ENCODE measurements at places on chromosomes 12 and 14. TPM values are rescaled to one million over a fixed set of nuclear protein-coding genes. Genes with fewer than 3 reads are reported as not detected.

DNA sequence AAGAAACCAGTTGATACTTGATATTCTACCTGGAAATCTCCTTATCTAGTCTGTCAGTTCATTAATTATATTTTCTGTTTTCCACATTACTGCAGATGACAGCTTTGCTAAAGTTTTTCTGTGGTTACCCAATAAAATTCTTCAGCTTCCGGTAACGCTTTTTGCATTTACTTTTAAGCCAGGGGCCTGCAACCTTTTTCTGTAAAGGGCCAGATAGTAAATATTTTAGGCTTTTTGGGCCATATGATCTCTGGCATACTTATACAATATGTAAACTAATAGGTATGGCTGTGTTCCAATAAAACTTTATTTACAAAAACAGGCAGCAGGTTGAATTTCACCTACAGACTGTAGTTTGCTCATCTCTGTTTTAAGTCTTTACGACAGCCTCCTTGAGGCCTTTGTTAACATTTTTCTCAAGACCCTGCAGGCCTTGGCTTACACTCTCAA, 48.3 kb downstream of the SPATS2 start:
- H3K27me3 ChIP-seq = no peaks in the 10 kb centered on the region
- H3K4me1 ChIP-seq = no peaks in the 10 kb centered on the region
- no peak overlapping the region for H3K27ac ChIP-seq
- no peak overlapping the region for H3K4me3 ChIP-seq
- no peak for DNase-seq
- H3K36me3 ChIP-seq = no peaks in the 10 kb centered on the region

DNA sequence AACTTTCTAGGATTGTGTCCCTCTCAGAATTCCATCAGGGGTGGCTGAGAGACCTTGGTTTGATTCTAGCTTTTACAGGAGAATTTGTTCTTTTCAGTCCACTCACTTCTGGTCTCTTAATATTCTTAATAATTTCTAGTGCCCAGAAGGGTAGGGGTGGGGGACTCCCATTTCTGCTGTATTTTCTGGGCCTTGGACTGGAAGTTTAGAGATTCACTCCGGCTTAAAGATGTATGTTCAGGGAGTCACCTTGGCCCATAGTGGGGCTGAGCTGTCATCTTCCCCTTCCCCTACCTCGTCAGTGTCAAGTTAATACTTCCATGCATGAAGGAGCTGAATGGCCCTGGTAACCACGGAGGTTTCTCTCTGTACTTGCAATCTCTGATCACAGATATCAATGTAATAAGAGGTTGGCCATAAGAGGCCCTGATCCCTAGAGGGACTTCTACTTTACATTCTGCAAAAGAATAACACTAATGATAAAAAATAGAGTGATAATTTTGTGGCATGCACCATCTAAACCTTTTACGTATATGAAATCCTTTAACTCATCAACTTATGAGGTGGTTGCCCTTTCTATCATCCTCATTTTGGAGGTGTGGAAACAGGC, 6.7 kb downstream of the KRT81 start:
- H3K4me3 ChIP-seq = no peak overlapping the region
- H3K36me3 ChIP-seq = no peaks in the 10 kb centered on the region
- DNase-seq = no peak

DNA sequence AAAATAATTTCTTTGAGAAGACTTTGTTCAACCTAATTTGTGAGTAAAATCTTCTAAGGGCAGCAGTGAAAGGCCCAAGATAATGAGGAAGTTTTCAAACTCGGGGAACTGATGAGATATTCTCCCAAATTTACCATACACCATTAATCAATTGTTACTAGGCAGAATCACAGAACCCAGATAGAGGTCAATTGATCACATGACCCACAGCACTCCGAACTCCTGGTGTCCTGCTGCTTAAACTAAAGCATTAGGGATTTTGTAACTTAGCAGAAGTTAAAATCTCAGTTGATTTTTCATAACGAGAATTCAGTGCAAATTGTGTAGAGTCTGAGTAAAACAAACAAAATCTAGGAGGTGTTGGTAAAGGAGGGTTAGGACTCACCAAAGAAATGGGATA, 207.8 kb downstream of the C12orf42 start:
- H3K4me1 ChIP-seq = no peaks in the 10 kb centered on the region
- no peak for DNase-seq
- no peaks in the 10 kb centered on the region for H3K27me3 ChIP-seq
- no peaks in the 10 kb centered on the region for H3K36me3 ChIP-seq
- no peak overlapping the region for H3K4me3 ChIP-seq

DNA sequence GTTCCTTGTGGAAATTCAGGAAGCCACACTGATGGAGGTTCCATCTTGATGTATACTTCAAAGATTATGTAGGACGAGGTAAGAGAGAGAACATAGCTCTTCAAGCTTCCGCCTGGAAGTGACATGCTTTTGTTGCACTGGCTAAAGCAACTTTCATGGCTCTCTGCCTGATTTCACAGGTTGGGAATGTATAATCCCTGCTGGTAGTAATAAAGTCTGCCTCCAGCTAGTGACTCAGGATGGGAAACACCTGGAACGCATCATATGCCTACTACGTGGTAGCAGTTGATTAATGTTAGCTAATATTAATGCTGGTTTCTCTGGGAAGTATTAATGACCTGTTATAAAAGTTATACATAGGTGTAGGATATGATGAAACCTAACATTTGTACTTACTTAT, 71.1 kb downstream of the PELI2 start:
- H3K4me3 ChIP-seq = no peak overlapping the region
- H3K36me3 ChIP-seq = no peaks in the 10 kb centered on the region
- no peaks in the 10 kb centered on the region for H3K27me3 ChIP-seq
- DNase-seq = no peak
- H3K4me1 ChIP-seq = peaks cover 6% of the 10 kb centered on the region
- H3K27ac ChIP-seq = no peak overlapping the region

DNA sequence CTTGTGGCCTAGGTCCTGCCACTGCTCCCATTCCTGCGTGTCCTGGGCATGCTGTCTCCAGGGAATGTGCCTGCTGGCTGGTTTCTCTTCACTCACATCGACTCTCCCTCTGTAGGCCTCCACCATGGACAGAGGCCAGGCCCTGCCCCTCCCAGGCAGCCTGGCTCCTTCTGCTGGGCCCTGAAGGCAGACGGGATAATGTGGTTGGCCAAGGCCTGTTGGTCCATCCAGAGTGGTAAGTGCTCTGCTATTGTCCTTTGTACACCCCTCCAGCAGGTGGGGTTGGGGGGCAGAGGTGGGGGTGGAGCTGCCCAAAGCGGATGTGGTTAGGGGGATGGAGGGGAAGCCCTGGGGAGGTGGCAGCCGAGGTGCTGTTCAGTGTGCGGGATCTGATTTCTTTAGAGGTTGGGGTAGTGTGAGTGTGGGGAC, 9.5 kb upstream of the NR4A1 start:
- no peaks in the 10 kb centered on the region for H3K36me3 ChIP-seq
- peak overlapping the region; percentile 92 for H3K27ac ChIP-seq
- H3K27me3 ChIP-seq = no peaks in the 10 kb centered on the region
- H3K4me1 ChIP-seq = peaks cover 38% of the 10 kb centered on the region

The GAPDH gene
- 2,275 TPM for total RNA-seq

DNA sequence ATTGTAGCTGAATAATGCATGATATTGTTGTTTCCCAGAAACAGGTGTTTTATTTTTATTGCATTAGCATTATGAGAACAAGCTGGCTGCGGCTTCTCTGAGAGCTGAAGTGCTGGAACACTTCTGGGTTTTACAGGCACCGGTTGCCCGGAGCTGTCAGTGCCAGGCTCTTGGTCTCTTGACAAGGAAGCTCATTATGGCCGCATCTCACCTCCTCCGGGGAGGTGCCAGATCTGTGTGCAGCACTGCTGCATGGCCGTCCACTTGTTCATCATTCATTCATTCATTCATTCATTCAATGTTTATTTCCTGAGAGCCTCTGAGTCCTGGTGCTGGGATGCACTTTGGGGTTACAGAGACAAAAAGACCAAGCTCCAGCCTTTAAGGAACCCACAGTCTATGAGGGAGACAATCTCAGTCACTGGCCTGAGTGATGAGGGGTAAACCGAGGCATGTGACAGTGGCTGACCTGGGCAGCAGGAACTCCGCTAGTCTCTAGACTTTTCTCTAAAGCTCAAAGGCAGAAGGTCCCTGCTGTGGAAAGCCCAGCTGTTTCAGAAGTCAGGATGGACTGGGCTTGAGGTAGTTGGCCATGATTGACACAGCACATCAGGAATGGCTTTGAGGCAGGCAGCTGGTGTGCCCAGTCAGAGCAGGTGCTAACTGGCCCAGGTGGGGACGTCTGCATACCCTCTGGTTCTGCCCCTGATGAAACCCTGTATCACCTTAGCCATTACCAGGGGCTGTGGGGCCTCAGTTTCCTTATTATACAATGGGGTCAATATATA, 181.0 kb downstream of the ADGRD1 start:
- DNase-seq = no peak
- H3K4me3 ChIP-seq = no peak overlapping the region
- no peaks in the 10 kb centered on the region for H3K27me3 ChIP-seq
- H3K4me1 ChIP-seq = peaks cover 6% of the 10 kb centered on the region
- H3K36me3 ChIP-seq = no peaks in the 10 kb centered on the region

GRCh38 chr14:103741876-103742275, 26.3 kb downstream of the ZFYVE21 start:
- no peak for DNase-seq
- peaks cover 8% of the 10 kb centered on the region for H3K4me1 ChIP-seq
- H3K36me3 ChIP-seq = no peaks in the 10 kb centered on the region
- no peak overlapping the region for H3K4me3 ChIP-seq
- peak overlapping the region; percentile 62 for H3K27ac ChIP-seq

The RSRC2 gene
- 74.4 TPM for total RNA-seq

GRCh38 chr12:119448611-119449131, 114.1 kb downstream of the CCDC60 start:
- H3K27me3 ChIP-seq = no peaks in the 10 kb centered on the region
- no peaks in the 10 kb centered on the region for H3K4me1 ChIP-seq
- no peaks in the 10 kb centered on the region for H3K36me3 ChIP-seq

The NKX2-1 gene
- 0.15 TPM for total RNA-seq

- no peak for DNase-seq
- no peaks in the 10 kb centered on the region for H3K27me3 ChIP-seq
- H3K4me1 ChIP-seq = peaks cover 36% of the 10 kb centered on the region
Measured at GRCh38 chr14:93309427-93309966, 23.3 kb downstream of the BTBD7 start.

DNA sequence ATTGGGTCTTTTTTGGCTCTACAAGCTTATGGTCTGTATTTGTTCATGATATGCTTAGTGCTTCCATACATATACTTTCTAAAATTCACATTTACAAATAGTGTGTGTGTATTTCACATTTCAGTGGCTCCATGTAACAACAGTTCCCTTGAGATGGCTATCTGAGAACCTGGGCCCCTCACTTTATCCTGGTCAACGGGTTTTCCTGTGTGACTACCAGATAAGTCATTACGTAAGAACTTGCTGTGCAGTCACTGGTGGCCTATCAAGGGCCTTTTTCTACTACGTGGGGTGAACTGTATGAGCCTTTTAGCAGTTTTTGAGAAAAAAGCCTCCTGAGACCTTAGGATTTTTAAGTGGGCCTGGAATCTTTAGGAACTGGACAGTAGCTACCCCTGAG, 454.1 kb downstream of the PCNX1 start:
- DNase-seq = no peak
- H3K27ac ChIP-seq = no peak overlapping the region
- no peaks in the 10 kb centered on the region for H3K36me3 ChIP-seq
- H3K4me1 ChIP-seq = peaks cover 42% of the 10 kb centered on the region

The TCTN2 gene
- total RNA-seq = 5.8 TPM

GRCh38 chr12:26721800-26722199, 111.2 kb downstream of the ITPR2 start:
- H3K36me3 ChIP-seq = no peaks in the 10 kb centered on the region
- H3K27me3 ChIP-seq = no peaks in the 10 kb centered on the region
- DNase-seq = no peak
- H3K4me1 ChIP-seq = peaks cover 21% of the 10 kb centered on the region

DNA sequence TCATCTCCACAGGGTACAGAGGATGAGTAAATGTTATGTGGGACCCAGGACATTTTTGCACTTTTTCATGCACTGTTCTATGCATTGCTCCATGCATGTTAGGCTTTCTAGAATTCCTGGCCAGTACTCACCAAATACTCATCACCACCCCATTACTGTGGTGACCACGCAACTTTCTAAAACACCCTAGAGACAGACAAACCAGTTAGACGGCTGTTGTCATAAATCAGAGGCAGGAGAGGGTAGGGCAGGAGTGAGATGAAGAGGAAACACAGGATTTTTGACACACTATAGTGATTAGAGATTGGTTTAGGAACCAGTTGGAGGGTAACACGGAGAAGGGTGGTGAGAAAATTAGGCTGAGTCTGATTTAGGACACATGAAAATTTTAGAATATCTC, 59.3 kb downstream of the IFNG start:
- no peak overlapping the region for H3K27ac ChIP-seq
- no peaks in the 10 kb centered on the region for H3K4me1 ChIP-seq
- no peaks in the 10 kb centered on the region for H3K27me3 ChIP-seq

The IGFBP6 gene
- 39.5 TPM for total RNA-seq

DNA sequence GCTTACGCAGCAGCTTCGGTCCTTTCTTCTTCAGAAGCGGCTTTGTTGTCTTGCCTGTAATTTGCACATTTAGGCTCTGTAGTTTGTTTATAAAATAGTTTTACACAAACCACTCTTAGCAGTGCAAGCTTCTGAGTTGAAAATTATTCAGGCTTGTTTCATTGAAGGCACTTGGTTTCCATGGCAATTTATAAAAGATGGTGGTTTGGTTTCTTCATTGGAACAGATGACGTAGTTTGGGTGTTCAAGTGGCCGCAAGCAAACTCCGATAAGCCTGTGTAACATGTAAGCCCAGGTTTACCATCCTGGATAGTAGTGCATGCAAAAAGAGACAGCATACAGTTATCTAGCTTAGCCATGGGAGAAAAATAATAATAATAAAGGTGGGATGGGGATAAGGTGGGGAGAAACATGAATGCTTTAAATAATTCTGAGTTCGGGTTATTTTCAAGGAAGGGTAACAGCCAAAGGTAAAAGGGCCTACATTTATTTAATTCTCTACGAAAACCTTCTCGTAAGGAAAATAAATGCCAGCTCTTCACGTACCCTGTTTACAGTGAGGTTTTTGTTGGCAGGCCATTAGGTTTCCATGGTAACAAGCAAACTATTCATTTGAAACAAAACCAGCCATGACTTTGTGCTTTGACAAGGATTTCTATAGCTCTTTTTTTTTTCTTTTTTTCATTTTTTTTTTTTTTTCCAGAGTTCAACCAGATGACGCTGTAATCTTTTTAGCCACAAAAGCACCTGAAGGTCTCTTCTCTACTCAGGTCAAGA, 189.6 kb upstream of the RPL10L start:
- no peak overlapping the region for H3K27ac ChIP-seq
- no peak for DNase-seq
- H3K4me1 ChIP-seq = no peaks in the 10 kb centered on the region

GRCh38 chr14:68756000-68756481, 36.8 kb downstream of the ZFP36L1 start:
- H3K27me3 ChIP-seq = no peaks in the 10 kb centered on the region
- H3K4me1 ChIP-seq = peaks cover 14% of the 10 kb centered on the region
- no peak for DNase-seq
- H3K36me3 ChIP-seq = no peaks in the 10 kb centered on the region

DNA sequence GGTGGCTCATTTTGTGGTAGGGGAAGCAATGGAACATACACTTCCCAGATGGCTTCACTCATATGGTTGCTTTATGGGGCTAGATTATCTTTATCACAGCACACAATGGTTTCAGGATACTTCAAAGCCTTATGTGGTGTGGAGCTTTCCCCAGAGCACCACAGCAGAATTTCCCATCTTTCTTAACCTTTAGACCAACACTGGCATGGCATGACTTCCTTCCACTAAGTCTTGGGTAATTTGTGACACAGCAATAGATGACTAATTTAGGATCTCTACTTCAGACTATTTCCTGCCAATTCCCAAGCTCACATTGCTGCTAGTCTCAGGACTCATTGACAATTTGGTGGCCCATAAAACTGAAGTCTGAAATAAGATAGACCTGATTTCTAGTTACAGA, 36.9 kb upstream of the DCN start:
- no peaks in the 10 kb centered on the region for H3K4me1 ChIP-seq
- no peak overlapping the region for H3K27ac ChIP-seq
- no peak overlapping the region for H3K4me3 ChIP-seq
- H3K27me3 ChIP-seq = no peaks in the 10 kb centered on the region
- no peak for DNase-seq

The CD163L1 gene
- 5.8 TPM for total RNA-seq

The CLEC14A gene
- total RNA-seq = 11.9 TPM

Data from adrenal gland (tissue), 19 donors.